Activated CD4-positive, alpha-beta T cell treated with anti-CD3 and anti-CD28 coated beads for 4 hours (primary cell): ENCODE measurements at places on chromosomes 2 and 18.

DNA sequence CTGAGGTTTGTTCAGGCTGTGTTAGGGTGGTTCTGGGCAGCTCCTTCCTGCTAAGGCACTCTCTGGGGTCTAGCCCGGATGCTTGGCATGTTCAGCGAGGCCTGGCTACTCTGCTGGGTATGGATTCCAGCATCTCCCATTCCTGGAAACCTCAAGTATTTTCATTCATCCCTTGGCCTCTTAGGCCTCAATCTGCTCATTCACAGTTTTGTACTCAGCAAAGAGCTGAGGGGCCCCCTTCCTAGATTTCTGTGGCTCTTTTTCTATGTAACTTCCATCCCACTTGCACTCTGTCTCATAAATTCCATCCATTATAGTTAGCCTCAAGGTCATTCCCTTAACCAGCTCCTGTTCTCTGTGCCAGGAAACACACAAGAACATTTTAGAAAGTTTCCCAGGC is 798.8 kb upstream of the HS6ST1 start:
- DNase-seq, result no peak

- no peak for DNase-seq
These were observed 365.3 kb upstream of the TCF4 start for GRCh38 chr18:55953326-55953725.

DNA sequence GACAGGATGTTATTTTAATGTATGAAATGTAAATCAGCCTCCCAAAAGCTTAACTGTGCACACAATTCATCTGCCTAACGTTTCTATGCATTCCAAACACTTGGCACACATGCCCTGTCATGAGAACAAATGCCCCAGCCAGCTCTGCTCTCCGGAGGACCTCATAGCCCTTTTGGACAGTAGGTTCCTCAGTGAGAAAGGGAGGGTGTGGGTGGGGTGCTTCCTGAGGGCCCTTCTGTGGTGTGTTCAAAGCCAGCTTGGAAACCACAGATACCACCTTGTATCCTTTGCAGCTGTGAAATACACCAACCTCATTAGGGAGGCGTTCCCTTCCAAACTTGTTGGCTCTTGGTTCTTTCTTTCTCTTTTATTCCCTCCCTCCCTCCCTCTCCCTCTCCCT is 102.2 kb upstream of the ASB18 start:
- DNase-seq, result no peak

- no peak for DNase-seq
These were observed 18.4 kb upstream of the VIT start for GRCh38 chr2:36677996-36678605.

GRCh38 chr2:242011516-242011915 is 142.0 kb downstream of the RTP5 start:
- DNase-seq, result no peak

DNA sequence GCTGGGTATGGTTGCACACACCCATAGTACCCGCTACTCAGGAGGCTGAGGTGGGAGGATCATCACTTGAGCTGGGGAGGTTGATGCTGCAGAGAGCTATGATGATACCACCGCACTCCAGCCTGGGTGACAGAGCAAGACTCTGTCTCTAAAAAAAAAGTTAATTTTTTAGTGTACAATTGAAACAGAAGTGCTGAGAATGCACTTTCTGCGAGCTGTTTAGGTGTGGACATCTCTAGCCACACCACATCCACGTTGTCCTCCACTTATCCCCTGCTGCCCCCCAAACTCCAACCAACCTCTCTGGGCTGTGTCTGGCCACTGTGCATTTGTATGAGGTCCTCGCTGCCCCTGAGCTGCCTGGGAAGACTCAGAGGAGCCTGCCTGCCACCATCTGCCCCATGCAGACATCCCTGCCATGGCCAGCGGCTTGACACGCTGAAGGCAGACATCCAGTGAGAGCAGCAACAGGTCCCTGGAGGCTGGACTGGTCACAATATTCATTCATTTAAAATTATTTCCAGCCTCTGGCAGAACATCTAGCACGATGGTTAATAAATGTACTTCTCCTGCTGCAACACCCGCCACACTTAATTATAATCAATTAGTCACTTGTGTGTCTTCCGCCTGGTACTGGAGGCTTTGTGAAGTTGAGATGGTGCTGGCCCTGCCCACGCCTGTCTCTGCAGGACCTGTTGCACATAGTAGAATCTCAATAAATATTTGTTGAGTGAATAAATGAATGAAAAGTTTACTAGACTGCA is 3.7 kb upstream of the AFF3 start:
- no peak for DNase-seq

DNA sequence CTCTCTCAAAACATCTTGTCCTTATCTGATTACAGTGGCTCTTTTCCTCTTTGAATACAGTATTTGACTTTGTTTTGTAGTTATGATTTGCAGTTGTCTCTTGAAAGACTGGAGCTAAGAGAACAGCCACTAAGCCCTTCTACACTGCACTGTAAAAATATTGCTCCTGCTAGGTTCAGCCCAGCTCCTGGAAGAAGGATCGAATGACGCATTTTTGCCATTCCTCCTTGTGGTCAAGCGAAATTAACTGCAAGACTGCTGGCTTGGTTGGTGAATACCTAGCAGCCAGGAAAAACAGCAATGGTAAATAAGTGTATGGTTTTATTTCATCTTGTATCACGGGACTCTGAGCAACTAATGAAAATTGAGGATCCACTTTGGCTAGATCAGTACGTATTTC is 407.8 kb upstream of the CDH2 start:
- no peak for DNase-seq

DNA sequence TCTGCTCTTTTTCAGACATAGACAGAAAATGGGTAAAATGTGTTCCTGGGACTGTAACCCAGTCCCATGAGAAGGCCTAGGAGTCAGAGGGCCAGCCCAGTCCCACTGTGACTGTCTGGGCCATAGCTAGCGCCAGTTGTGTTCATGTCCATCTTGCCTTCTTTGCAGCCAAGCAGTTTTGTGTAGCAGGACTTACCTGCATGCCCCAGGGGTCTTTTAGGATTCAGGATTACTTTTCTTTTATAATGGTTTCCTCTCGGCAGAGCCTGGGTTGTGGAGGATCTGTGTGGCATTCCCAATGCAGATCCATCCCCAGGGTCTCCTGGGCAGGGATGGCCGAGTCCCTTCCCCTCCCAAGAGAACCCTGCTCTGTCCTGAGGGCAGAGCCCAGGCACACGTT is 90.8 kb downstream of the FHOD3 start:
- DNase-seq, result no peak
